ENCODE measurements at places on chromosomes 1 and 21.

DNA sequence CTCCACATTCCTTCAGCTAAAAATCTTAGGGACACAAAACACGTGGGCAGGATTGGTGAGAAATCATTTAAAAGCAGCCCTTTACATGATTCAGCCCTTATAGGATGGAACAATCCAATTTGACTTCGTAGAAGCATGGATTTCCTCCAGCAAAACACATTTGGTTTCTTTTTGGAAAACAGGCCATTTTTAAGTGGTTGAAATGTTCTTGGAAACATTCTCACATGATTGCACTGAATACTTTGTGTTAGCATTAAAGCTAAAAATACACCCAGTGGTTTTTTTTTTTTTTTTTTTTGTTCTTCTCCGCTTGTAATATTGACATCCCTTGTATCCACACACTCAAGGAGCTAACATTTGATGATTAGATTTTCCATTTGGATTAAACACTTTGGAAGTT is 42.1 kb upstream of the ABCG1 start:
- DNase-seq, result no peak

DNA sequence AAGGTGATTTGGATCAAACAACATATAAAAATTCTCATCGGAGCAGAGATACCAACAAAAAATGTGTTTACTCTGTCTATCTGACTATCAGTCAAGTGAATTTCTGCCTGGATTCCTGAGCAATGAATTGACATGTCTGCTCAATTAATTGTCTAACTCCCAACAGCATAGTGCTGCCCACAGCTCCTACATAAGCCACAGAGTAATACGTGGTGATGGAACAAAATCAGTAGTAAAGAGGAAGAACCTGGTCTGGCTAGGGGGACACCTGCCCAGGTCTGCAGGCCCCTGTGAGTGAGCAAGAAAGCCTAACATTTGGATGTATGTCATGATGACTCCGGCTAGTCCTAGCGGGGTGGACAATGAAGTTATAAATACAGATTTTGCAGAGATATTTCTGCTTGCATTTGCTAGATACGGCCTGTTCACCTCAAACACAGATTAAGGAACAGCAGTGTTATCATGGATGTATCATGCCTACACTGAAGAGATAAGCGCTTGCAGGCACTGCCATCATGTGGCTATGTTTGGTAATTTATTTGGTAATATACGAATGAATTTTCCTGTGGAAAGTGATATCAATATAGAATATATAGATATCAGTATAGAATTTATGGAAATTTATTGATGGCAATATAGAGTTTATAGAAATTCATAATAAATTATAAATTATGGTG is 69.6 kb upstream of the LRRC8B start:
- DNase-seq, result peak; percentile 28

DNA sequence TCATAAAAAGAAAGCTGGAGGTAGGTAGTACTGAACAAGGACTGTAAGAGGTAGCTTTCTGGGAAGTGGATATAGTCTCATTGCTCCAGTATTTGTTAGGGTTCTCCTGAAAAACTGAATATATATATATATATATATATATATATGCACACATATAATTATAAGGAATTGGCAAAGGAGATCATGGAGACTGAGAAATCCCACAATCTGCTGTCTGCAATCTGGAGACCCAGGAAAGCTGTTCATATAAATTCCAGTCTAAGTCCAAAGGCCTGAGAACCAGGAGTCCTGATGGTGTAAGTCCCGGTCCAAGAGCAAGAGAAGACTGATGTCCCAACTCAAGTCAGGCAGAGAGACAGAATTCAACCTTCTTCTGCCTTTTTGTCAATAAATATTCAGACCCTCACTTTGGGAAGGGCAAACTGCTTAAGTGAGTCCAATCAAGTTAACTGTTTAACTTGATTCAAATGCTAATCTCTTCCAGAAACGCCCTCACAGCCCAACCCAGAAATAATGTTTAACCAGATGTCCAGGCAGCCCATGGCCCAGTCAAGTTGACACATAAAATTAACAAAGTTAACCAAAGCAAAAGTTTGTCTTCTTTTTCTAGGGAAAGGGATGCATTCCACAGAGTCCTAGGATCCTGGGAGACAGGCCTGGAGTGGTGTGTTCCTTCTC is 225.3 kb upstream of the KAZN start:
- no peak for DNase-seq

DNA sequence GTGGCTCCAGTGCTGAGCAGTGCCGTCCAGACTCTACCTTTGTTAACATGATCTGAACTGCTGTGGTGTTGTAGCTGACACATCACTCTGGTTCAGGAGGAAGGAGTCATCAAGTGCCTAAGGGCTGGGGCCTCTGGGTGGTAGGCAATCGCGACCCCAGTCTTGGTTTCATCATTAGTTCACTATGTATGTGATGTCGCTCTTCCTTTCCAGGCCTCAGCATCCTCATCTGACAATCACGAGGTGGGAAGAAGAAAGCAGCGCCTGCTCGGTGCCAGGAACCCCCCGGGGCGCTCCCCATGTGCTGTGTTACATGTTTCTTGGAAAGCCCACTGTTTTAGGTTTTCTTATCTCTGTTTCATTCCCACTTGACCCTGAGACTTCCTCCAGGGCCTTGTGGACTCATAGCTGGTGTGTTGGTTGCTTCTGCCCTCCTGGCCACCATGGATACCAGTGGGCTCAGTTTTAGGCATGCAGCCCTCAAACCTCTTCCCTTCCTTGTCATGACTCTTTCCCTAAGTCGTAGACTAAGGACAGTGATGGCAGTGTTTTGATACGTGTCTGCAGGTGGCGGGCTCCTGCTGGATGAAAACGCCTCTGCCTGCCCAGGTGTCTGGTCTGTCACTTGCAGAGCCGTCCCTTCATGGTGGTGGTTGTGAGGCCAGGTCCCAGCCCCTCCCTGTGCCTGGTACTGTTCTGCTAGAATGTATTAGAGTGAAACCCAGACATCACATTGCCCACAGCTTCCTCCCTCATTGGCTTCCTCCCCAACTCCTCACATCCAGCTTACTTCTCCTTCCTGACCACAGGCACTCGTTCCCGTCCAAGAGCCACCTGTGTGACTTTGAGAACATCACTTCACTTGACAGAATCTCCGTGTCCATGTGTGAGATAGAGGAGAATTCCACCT is 17.2 kb upstream of the FOXO6 start:
- DNase-seq, result no peak

DNA sequence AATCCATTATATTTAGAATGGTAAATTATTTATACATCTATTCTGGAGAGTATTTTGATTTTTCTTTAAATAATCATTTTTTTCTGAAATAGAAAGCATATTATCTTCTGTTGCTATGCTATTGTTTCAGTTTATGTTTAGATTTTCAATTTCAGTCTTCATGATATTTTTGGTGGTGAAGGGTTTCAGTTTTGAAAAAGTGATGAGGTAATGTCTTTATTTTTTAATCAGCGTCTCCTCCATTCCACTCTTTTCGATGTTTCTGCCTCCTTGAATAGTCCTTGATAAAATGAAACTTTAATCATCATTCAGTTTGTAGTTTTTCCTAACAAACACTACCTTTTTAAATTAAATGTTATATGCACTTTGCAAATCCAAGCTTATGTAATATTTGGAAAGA is 428.6 kb downstream of the PTPRC start:
- DNase-seq, result no peak

- peak; percentile 18 for DNase-seq
Measured at GRCh38 chr21:46093668-46094400, 4.1 kb upstream of the COL6A2 start.

DNA sequence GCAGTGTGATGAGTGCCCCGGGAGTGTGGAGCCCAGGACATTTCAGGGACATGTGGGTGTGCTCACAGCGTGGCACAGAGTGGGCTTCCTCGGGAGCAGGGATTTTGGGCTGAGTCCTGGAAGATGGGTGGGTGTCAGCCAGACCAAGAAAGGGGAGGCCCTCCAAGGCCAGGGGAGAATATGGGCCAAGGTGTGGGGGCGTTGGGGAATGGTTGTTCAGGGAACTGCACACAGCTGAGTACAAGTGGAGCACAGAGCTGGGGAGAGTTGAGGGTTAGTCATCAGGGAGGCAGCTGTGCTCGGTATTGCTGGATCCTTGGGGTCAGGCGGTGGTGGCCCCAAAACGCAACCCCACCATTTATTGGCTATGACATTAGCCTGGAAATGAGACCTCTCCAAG is 5.5 kb downstream of the POGK start:
- DNase-seq, result no peak

DNA sequence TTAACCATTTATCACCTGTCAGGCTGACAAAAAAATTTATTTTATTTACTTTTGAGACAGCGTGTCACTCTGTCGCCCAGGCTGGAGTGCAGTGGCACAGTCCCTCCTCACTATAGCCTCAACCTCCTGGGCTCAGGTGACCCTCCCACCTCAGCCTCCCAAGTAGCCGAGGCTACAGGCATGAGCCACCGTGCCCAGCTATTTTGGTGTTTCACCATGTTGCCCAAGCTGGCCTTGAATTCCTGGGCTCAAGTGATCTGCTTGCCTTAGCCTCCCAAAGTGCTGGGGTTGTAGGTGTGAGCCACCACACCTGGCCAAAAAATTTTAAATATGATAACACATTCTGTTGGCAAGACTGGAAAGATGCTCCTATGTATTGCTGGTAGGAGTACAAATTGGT is 11.1 kb downstream of the IPO9 start:
- DNase-seq, result no peak

GRCh38 chr1:167270349-167271092 is 49.8 kb downstream of the POU2F1 start:
- no peak for DNase-seq

DNA sequence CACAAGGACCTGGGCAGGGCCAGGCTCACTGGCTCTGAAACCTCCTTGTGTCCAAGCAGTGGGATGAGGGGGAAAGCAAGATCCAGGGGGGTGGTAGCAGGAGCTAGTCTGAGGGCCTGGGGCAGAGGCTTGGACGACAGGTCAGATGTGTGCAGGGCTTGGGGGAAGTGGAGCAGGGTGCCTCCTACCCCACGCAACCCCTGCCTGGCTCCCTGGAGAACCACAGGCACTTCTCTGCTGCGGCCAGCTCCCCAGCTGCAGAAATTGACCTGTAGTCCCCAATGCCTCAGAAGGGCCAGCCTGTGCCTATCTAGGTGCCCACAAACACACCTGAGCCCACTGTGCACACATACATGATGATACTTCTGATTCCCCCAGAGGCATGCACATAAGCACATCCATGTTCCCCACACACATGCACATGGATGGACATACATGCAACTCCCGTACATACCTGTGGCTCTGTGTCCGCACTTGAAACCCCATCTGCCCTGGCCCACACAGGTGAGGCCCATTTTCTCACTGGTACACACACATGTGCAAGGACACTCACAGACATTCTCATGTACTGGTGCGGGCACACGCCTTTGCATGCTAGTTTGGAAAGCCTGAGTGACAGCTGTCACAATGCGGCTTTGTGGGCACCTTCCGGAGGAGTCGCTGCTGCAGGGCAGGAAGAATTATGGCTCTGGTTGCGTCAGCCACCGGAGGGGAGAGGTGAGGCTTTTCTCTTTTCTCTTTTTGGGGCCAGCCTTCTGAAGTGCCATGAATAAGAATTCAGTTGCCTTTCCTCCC is 247.2 kb upstream of the CSF3R start:
- DNase-seq, result no peak

GRCh38 chr1:159207774-159208173 is 3.1 kb downstream of the ACKR1 start:
- DNase-seq, result no peak

DNA sequence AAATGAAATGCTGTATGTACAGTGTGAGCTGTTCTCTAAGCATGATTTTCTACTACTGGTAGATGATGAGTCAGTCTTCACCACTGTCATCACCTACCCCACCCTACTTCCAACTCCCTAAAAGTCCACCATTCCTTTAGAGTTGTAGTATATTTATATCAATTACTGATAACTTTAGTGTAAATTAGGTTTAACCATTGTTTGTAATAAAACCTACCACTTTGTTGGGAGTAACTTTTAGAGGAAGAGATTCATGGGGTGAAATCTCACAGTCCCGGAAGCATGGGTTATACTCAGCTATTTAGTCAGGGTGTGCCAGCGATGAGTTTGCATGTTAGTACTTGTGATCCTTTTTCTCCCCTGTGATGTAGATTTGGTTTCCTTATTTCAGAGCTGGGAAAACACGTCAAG is 17.1 kb downstream of the MORC3 start:
- no peak for DNase-seq

- DNase-seq, result no peak
Measured at GRCh38 chr1:180415236-180415848, 87.0 kb downstream of the ACBD6 start.

DNA sequence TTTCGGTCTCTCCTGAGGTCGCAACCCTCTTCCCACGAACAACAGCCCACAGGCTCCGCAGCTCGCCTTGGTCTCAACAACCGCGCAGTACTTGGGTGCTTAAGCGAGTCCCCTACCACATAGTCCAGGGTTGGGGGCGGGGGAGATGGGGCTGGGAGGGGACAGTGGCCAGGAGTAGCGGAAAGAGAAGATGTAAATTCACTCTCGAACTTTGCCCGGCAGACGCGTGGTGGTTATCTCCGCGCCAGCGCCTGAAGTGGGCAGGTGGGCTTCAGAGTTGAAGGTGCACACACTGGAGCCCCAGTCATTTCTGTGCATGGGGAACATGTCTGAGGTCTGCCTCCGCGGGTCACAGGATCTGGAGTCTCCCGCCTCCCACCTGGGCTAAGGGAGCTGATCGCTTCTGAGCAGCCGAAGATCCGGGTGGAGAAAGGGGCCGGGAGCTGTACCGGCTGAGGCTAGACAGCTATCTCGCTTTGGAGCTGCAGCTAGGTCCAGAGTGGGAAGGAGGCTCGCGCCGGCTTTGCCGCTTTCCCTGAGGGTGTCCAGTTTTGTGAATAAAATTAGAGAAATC is 4.3 kb upstream of the FOXD2 start:
- no peak for DNase-seq

DNA sequence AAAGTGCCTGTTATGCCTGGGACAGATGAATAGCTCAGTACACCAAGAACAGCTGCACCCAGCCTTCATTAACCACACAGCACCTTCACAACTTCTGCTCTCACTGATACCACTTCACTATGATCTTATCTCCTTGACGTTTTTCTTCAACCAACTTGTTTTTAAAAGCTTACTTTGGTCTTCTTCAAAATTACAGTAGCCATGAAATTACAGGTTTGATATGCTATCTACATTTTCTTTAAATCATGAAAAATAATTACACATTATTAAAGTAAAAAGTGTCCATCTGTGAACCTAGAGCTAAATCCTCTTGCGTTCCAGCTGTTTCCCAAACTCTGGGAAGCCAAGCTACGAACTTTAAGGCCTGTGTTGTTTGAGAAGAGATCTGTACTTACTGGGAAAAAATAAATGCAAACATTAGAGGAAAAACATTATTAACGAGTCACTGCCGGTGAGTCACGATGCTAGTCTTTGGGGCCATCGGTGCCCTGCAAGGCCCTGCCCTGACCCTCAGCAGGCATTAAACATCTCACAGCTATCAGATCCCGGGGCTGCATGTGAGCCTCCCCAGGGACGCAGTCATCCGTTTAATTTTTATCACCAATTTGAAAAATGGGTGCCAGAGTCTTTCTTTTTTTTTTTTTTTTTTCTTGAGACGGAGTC is 56.3 kb upstream of the GPR153 start:
- no peak for DNase-seq

DNA sequence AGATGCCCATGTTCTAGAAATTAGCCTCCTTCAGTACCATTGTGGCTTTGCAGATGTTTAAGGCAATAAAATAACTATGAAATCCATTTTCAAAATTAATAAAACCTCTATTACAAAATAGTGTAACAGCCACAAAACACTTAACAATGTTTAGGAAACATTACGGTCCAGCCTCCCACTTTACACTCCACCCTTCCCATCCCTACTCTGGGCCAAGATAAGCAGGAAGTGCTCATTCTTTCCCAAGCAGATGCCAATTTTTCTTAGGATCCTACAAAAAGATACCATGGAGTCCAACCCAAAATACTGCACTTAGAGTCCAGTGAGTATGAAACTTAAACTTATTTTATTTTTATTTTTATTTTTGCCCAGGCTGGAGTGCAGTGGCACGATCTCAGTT is 150.8 kb downstream of the NR5A2 start:
- DNase-seq, result no peak

All from WTC11 (cell line).